ENCODE measurements at places on chromosomes 6 and 20. TPM values are rescaled to one million over a fixed set of nuclear protein-coding genes. Genes with fewer than 3 reads are reported as not detected.

DNA sequence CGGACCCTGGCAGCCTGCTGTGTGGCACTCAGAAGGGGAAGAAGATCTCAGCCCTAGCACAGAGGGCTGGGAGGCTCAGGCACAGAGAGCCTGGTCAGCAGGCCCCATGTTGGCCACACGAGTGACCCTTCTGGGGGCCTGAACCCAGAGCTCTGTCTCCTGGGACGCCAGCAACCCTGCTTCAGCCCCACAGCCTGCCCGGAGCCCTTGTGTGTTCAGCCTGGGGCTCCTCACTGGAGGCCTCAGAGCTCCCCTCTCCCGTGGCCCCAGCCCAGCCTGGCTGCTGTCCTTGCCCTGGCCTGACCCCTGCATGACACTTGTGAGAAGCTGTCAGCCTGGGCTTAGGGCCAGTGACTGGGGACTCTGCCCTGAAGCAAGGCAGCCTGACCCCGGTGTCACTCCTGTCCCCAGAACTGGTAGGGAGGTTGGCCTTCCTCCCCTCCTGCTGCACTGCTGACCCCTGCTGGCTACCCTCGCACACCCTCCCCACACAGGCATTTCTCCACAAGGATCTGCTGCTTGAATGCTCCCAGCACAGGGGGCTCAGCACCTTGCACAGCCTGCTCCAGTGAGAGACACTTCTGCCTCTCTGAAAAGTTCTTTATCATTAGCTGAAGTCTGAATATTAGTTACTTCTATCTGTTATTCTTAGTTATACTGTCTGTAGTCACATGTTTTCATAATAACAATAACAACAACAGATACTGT is 15.4 kb upstream of the IP6K3 start:
- no peak overlapping the region for H3K4me3 ChIP-seq
- no peaks in the 10 kb centered on the region for H3K27me3 ChIP-seq
- H3K27ac ChIP-seq: peak overlapping the region; percentile 11
- peak; percentile 56 for DNase-seq
- H3K4me1 ChIP-seq: peaks cover 6% of the 10 kb centered on the region

DNA sequence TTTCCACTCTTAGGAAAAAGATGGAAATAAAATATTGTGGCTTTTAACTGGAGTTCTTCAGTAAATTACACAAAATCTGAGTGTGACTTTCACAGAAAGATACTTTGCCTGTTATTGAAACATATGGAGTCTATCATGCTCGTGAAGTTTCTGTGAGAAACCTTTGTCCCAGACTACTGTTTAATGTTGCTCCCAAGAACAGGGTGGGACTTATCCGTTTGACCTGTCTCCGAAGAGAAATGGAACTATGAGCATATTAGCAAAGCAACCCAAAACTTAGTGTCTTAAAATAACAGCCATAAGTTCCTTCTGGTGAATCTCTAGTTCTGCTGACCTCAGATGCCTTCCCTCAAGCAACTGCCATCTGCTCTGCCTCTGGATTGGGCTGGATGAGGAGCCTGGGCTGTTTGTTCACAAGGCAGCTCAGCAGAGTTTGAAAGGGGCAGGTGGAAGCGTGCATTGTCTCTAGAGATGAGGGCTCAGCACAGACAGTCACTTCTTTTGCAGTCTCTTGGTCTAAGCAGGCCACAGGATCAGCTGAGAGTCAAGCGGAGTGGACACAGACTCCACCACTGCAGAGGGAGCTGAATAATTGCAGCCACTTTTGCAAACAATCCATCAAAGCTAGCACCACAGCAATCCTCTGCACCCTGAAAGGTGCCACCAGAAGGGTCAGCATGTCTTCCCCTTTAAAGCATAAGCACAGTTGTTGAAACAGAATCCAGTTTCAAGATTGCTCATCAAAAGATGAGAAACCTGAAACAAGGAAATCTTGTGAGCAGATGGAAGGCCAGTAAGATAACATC is 52.8 kb downstream of the MYB start:
- no peaks in the 10 kb centered on the region for H3K36me3 ChIP-seq
- no peaks in the 10 kb centered on the region for H3K27me3 ChIP-seq
- no peak for DNase-seq
- no peak overlapping the region for H3K4me3 ChIP-seq
- H3K4me1 ChIP-seq: no peaks in the 10 kb centered on the region
- no peak overlapping the region for H3K27ac ChIP-seq

DNA sequence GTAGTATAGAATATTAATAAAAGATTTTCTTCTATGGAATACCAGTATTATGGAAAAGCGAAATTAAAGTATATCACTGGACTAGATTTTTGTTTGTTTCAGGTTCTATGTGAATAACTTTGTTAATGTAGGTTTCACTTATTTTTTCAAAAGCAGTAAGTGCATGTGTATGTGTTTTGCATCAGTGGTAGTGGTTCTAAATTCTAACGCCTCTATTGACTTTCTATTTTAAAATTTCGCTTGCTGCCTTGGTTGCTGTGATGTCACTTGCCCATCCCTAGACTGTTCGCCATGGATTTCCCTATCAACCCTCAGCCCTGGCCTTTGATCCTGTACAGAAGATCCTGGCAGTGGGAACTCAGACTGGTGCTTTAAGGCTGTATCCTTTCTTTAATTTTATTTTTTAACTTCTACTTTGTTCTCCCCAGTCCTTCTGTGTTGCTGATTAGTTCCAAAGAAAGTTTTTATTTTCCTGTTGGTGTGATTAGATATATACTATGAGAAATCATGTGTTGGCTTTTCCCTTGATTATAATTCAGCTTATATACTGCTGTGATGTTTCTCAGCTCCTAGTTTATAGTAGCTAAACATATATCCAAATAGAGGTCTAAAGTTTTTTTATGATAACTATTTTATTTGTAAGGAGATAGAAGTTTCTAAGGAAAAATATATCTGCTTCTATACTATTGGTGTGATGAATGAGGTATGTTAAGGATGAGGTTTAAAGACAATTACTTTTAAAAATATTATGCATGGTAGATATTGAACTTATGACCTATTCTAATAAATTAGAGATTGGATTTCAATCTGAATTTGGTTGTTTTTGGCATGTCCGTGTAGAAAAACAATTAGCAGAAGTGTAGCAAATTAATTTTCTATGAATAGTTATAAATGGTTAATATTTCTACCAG is 1.7 kb downstream of the STXBP5 start:
- DNase-seq: no peak
- no peaks in the 10 kb centered on the region for H3K27me3 ChIP-seq
- no peaks in the 10 kb centered on the region for H3K36me3 ChIP-seq
- no peaks in the 10 kb centered on the region for H3K4me1 ChIP-seq
- H3K27ac ChIP-seq: peak overlapping the region; percentile 95

GRCh38 chr6:166664135-166664534 is 37.1 kb upstream of the RPS6KA2 start:
- H3K27ac ChIP-seq: no peak overlapping the region
- no peaks in the 10 kb centered on the region for H3K4me1 ChIP-seq
- DNase-seq: no peak
- no peaks in the 10 kb centered on the region for H3K36me3 ChIP-seq
- H3K4me3 ChIP-seq: no peak overlapping the region

- H3K4me3 ChIP-seq: no peak overlapping the region
- H3K27me3 ChIP-seq: no peaks in the 10 kb centered on the region
- no peak for DNase-seq
- H3K4me1 ChIP-seq: no peaks in the 10 kb centered on the region
- no peak overlapping the region for H3K27ac ChIP-seq
Measured at GRCh38 chr20:45679650-45680049, 9.6 kb upstream of the WFDC11 start.

DNA sequence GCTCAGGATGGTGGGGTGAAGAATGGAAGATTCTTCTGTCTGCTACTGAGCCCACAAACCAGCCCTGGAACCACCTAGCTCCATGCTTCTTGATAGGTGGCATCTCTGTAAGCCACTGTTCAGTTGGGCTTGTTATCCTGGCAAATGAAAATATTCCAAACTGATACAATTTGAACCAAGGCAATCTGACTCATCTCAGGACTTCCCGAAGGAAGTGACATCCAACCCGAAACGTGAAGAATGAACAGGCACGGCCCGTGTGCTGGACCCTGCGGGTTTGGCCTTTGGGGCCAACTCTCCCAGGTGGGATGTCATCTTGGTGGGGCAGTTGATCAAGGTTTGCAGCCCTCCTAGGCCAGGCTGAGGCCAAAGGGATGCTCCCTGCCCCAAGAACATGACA is 160.3 kb downstream of the PREX1 start:
- H3K27me3 ChIP-seq: no peaks in the 10 kb centered on the region
- no peak overlapping the region for H3K27ac ChIP-seq
- H3K4me3 ChIP-seq: no peak overlapping the region
- DNase-seq: no peak
- H3K4me1 ChIP-seq: no peaks in the 10 kb centered on the region

GRCh38 chr6:114390176-114390575 is 47.4 kb upstream of the HS3ST5 start:
- H3K36me3 ChIP-seq: no peaks in the 10 kb centered on the region
- H3K4me1 ChIP-seq: no peaks in the 10 kb centered on the region
- no peak overlapping the region for H3K4me3 ChIP-seq

DNA sequence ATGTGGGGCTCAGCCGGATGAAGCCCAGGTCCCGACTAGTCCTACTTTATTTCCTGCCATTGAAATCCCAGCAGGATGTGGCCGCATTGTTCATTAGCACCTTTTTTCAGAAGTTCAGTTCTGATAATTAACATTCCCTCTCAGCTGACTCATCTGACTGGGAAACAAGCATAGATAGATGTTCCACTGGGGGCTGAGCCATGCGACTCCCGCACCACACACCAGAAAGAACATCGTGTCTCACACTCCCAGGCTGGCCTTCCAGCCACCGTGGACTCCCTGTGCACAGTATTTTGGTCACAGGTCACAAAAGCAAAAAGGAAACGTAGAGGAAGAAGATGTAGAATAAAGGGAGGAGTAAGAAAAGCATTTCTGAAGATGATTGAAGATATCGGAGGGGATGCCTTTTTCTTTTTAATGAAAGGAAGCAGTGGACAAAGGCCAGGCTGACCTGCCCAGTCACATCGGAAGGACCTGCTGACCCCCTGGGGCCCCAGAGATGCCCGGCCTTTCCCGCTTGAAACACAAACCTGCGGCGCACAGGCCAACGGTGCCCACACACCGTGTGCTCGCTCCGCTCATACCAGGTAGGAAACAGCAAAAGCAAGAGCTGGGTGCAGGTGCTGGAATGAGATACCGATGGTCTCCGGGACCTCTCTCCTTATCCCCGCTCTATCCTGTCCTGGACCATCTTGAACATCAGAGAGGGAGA is 11.8 kb downstream of the RPS6KA2 start:
- DNase-seq: no peak
- no peak overlapping the region for H3K4me3 ChIP-seq
- H3K27ac ChIP-seq: no peak overlapping the region
- no peaks in the 10 kb centered on the region for H3K36me3 ChIP-seq
- H3K27me3 ChIP-seq: no peaks in the 10 kb centered on the region

DNA sequence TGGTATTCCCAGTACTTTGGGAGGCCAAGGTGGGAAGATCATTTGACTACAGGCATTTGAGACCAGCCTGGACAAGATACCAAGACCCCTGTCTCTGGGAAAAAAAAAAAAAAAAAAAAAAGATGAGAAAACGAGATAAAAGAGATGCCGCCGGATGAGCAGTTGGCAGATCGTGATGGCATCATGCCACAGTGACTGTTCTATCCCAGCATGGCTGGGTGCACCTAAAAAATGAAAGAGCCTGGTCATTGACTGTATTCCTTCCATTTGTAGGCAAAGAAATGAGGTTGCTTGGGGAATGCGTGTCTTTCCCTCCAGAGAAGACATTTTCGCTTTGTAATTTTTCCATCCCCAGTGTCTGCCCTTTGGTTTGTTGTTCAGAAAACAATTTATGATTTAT is 12.9 kb downstream of the AKAP12 start:
- no peak overlapping the region for H3K4me3 ChIP-seq
- H3K4me1 ChIP-seq: no peaks in the 10 kb centered on the region
- H3K36me3 ChIP-seq: no peaks in the 10 kb centered on the region

GRCh38 chr6:148509800-148510581 is 167.4 kb downstream of the SASH1 start:
- no peaks in the 10 kb centered on the region for H3K27me3 ChIP-seq
- no peaks in the 10 kb centered on the region for H3K4me1 ChIP-seq
- no peak for DNase-seq
- H3K36me3 ChIP-seq: no peaks in the 10 kb centered on the region
- peak overlapping the region; percentile 60 for H3K27ac ChIP-seq

DNA sequence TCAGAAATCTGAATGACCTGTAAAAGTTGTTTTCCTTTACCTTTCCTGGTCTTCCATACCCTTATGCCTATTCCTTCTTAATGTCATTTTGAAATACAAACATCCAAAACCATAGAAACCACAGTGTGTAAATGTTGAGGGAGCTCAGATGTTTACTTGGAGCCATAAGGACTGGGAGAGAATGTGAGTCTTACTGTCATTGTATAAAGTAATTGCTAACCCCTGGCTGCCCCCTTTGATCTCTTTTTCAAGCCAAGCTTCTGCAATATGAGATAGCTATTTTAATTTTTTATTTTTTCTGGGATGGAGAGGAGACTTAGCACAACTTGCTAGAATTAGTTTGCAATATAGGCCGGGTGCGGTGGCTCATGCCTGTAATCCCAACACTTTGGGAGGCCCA is 124.4 kb upstream of the AKIRIN2 start:
- no peak for DNase-seq
- H3K27me3 ChIP-seq: no peaks in the 10 kb centered on the region
- H3K4me3 ChIP-seq: no peak overlapping the region
- no peaks in the 10 kb centered on the region for H3K4me1 ChIP-seq
- H3K36me3 ChIP-seq: no peaks in the 10 kb centered on the region

- H3K4me3 ChIP-seq: peak overlapping the region; percentile 71
- peak overlapping the region; percentile 84 for H3K27ac ChIP-seq
- H3K27me3 ChIP-seq: no peaks in the 10 kb centered on the region
- H3K36me3 ChIP-seq: no peaks in the 10 kb centered on the region
Measured at GRCh38 chr6:13614126-13614925, 809 bp upstream of the NOL7 start.

DNA sequence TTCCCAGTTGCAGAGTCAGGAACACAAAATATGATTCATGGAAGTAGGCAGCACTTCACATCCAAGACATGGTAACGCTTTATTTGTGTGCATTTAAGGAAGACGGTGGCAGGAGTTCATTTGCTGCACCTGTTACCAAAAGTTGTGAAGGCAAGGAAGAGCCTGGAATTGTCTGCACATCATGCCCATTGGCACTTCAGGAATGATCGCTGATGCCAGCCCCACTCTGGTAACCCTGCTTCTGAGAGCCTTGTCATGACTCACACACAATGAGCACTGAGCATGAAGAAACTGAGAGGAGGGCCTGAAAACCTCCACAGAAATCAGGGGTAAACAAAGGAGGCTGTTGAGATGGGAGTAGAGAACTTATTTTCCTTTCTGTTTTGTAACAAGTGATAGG is 181.1 kb downstream of the RPS12 start:
- no peaks in the 10 kb centered on the region for H3K27me3 ChIP-seq
- no peaks in the 10 kb centered on the region for H3K36me3 ChIP-seq
- no peak overlapping the region for H3K4me3 ChIP-seq

- no peak overlapping the region for H3K4me3 ChIP-seq
- no peaks in the 10 kb centered on the region for H3K27me3 ChIP-seq
- no peaks in the 10 kb centered on the region for H3K36me3 ChIP-seq
- no peaks in the 10 kb centered on the region for H3K4me1 ChIP-seq
- no peak for DNase-seq
- H3K27ac ChIP-seq: no peak overlapping the region
Measured at GRCh38 chr6:82183642-82184282, 63.8 kb downstream of the IBTK start.

DCDC2 gene
- total RNA-seq: 0.34 TPM

TTLL9 gene
- total RNA-seq: 1.2 TPM

OARD1 gene
- total RNA-seq: 27.2 TPM

L3MBTL3 gene
- total RNA-seq: 25.0 TPM

All from prostate gland (tissue), 2 donors.